ENCODE measurements at places on chromosomes 1 and 21.

GRCh38 chr21:23111070-23111600, 2112.9 kb downstream of the NCAM2 start:
- no peak for DNase-seq

GRCh38 chr1:9241891-9242290, 7.3 kb downstream of the H6PD start:
- DNase-seq, result no peak

DNA sequence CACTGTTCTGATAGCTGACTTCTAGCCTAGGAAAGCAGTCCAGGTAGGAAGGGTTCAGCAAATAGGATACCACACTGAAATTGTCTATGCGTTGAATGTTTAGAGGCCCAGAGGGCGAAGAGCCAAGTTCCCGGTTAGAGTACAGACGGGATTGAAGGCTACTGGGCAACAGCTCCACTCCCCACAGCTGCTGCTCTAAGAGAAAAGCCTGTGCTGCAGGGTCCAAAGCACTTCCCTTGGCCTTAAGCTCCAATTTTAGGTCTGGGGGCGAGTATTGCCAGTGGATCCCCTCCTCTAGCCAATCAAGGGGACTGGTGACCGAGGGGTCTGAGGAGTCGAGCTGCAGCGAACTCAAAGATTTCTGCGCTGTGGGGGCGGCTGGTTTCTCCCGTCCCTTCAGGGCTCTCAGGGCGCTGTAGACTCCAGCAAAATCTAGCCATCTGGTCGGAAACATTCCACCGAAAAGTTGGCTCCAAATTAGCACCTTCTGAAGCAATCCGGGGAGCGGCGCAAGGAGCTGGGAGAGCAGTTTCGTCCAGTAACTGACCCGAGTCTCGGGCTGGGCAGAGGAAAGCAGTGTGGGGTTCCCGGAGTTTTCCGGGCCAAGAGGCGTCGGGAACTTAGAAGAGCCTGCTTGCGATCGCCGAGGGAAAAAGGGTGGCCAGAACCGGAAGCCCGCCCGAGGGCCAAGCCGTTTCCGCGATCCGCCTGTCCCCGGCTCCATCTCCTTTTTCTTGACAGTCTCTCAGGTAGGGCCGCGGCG, 748 bp downstream of the PPP1R15B start:
- peak; percentile 62 for DNase-seq

- DNase-seq, result peak; percentile 95
These were observed 76.4 kb upstream of the MARK1 start for GRCh38 chr1:220451532-220451931.

GRCh38 chr1:167328816-167329483, 108.3 kb downstream of the POU2F1 start:
- DNase-seq, result peak; percentile 43

- peak; percentile 74 for DNase-seq
These were observed 59.1 kb downstream of the FAAP20 start for GRCh38 chr1:2135441-2135841.

GRCh38 chr1:178050084-178050483, 43.8 kb upstream of the RASAL2 start:
- DNase-seq, result no peak

- DNase-seq, result no peak
These were observed 219.2 kb downstream of the FOXD2 start for GRCh38 chr1:47656719-47657685.

- DNase-seq, result peak; percentile 38
These were observed 64.3 kb downstream of the TAS1R2 start for GRCh38 chr1:18795002-18795689.

DNA sequence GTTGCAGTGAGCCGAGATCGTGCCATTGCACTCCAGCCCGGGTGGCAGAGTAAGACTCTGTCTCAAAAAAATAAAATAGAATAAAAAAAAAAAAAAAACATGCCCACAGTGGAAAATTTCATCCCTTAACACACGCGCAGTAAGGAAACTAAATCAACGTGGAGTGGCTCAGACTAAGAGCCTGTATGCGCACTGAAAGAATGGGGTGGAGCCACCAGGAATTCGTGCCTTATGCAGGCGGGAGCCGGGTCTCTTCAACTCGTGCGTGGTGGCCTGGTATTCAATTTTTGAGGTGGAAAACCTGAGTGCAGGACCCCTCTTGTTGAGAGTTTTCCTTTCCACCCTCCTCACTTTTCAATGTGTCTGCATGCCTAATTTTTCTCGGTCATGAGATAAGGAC, 22.1 kb upstream of the CREG1 start:
- no peak for DNase-seq

DNA sequence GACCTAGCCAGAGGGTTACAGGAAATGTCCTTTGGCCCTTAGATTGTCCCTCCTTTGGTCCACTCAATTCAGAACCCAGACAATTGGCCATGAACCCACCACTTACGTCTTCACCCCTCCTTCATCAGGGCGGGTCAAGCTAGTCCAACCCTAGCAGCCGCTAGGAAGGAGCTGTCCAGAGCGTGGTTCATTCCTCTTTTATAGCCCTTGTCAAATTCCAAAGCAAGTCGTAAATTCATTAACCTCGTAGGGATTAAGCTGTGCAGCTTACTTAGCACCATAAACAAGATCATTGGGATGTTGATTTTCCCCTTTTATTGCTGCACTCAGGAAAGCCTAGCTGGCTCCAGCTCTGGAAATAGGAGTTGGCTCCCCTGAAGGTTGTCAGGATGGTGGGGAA, 90.1 kb downstream of the TMEM53 start:
- DNase-seq, result peak; percentile 23

DNA sequence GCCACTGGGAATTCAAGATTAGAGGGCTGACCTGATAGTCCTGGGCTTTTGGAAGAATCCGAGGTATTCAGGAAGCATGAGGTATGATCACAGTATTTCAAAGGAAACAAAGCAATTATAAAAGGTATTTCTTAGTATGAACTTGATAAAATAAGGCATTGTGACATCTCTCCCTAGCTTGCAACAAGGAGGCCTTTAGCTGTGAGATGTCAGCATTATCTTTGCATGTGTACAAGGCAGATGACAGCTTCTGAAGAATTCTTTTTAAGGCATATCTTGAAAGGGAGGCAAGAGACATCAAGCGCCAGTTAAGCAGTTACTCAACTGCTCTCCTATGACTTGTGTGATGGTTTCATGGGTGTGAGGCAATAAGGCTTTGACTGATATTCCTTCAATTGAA, 1123.7 kb downstream of the PLA2G4A start:
- DNase-seq, result no peak

- no peak for DNase-seq
These were observed at the start of gene KRTAP12-2 for GRCh38 chr21:44666401-44667320. TSS of gene KRTAP12-2 (minus strand) at chr21:44666927. CDS start at chr21:44666886, 41 bp downstream.

DNA sequence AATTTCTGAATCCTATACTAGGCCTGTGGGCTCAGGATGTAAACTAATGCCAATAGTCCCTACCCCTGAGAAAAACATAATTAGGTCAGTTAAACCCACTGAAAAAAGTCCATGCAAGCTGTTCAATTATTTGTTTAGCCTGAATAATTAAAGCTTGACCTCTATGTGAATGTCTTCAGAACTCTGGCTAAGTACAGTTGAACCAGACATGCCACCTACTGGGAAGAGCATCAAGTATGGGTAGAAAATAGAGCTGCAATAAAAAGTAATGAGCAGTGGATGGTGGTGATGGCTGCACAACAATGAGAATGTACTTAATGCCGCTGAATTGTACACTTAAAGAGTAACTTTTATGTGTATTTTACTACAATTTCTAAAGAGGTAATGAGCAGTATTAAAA, 23.6 kb upstream of the SLC19A2 start:
- DNase-seq, result no peak

DNA sequence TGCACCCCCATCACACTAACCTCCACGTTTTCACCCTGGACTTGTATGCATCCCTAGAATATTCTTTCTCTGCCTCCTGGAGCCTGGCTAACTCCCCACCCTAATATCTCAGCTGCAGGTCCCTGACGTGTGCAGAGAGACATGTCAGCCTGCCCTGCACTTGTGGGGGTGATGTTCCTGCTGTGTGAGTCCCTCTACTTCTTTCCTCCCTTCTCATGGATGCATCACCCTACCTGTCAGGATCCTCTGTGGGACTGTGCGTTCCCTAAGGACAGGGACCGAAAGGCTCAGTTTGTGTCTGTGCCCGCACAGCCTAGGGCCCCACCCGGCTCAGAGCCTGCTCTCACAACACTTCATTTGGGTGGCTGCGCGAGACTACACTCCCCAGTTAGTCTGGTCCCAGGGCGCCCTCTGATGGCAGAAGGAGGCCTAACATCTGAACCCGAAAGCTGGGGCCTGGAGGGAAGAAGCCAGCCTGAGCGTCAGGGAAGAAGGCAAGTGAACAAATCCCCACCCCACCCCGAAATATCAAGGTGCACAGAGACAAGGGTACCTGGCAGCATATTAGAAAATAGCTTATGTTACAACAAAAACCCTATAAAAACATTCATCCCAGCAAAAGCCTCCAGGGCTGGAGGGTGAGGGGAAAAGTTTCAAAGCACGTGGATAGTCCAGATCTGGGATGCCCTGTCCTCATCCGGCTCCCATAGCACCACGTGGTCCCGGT, 3.7 kb downstream of the CD52 start:
- DNase-seq, result peak; percentile 88

DNA sequence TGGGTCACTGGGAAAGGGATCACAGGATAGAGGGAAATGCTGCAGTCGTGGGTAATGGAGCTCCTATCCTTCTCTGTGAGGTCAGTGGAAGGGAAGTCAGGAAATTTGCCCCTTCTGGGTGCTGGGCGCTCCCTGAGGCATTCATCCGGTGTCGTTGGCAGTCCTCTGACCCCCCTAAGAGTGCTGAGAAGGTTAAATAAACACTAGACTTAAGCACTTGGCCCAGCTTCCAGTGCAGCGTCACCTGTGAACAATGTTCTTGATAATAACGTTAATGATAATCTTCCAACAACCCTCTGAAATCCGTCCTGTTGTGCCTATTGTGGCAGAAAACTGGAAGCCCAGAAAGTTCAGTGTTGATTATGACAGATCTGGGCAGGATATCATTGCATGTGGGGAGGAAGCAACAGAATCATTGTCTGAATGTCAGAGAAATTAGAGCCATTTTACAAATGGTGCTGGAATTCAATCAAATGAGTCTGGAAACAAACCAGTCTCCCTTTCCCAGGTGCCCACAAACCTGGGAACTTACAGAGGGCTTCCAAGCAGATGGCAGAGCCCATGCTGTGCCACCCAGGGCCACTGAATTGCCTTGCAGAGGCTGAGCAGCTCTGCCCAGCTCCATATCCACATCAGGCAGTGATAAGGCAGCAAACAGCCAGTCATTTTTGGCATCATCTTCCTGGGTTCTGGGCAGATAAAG, 216.8 kb downstream of the KAZN start:
- DNase-seq, result no peak

- DNase-seq, result no peak
These were observed 66.0 kb downstream of the SYDE2 start for GRCh38 chr1:85134583-85135391.

GRCh38 chr1:73310797-73311381, 887.1 kb downstream of the LRRIQ3 start:
- peak; percentile 36 for DNase-seq

DNA sequence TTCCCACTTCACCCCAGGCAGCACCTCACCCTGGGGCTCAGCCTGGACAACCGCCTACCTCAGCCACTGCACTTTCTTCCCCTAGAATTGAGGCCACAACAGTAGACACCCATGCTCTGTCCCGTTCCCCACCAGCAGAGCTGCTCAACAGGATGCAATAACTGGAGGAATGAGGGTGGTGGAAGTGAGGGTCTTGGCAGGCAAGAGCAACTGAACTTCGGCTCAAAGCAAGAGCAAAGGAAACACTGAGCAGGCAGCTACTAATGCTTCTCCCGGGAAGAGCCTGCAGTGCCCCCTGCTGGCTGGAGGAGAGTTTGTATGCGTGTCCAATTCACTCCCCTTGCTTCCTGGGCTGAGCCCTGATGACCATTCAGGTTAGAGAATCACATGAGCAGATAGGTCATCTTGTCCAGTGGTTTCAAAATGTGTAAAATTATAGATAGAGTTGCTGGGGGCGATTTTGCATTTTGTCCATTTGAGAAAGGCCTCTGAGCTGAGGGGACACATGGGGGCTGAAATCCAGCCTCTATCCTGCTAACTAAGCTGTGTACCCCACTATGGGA, 13.9 kb downstream of the NT5C1A start:
- peak; percentile 88 for DNase-seq

GRCh38 chr1:93235261-93235660, 54.7 kb downstream of the CCDC18 start:
- DNase-seq, result no peak

- DNase-seq, result no peak
These were observed 94.6 kb upstream of the SLC44A3 start for GRCh38 chr1:94725566-94725965.

GRCh38 chr1:157196245-157196543, 58.0 kb upstream of the ETV3 start:
- no peak for DNase-seq

DNA sequence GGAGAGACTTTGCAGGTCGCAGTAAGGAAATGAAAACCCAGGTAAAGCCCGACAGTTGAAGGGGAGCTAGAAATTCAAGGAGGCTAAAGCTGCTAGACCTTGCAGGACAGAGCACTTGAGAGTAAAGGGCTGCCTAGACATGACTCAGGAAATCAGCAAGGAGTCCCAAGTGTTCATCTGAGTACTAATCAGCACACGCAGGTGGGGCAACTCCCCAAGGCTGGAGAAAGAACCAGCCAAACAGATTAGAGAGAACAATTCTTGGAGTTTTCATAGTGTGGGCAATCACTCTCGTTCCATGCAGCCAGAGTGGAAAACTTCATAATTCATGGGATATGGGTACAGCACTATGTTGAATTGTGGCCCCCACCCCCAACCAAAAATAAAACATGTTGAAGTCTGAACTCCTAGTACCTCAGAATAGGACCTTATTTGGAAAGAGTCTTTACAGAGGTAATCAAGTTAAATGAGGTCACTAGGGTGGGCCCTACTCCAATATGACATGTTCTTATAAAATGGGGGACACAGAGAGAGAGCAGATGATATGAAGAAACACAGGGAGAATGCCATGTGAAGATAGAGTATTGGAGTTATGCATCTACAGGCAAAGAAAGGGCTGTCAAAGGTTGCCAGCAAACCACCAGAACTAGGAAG, 28.0 kb downstream of the SYDE2 start:
- DNase-seq, result peak; percentile 13

- DNase-seq, result no peak
These were observed 239.0 kb downstream of the NTNG1 start for GRCh38 chr1:107379826-107380225.

DNA sequence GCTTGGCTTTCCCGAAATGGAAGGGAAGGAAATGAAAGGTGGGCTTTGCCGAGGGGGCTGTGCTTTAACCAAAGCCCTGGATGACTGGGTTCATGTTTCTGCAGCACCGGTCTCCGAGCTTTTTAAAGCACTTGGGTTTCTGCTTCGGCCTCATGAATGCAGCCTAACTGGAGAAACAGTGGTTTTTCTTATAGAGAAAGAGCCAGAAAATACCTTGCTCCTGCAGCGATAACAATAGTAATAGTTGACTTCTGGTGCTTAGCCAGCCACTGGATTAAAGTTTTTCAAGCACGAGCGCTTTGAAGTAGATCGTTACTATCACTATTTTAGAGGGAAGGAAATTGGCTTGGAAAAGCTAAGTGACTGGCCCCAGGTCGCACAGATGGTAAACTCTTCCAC, 500 bp upstream of the DOCK7 start:
- DNase-seq, result no peak

- no peak for DNase-seq
These were observed 27.8 kb downstream of the THEM4 start for GRCh38 chr1:151881479-151881878.
